ENCODE measurements at places on chromosomes 13 and 19. TPM values are rescaled to one million over a fixed set of nuclear protein-coding genes. Genes with fewer than 3 reads are reported as not detected.

- ATAC-seq: peak; percentile 53
These were observed 662.0 kb downstream of the SLITRK1 start for GRCh38 chr13:83220241-83220640.

DNA sequence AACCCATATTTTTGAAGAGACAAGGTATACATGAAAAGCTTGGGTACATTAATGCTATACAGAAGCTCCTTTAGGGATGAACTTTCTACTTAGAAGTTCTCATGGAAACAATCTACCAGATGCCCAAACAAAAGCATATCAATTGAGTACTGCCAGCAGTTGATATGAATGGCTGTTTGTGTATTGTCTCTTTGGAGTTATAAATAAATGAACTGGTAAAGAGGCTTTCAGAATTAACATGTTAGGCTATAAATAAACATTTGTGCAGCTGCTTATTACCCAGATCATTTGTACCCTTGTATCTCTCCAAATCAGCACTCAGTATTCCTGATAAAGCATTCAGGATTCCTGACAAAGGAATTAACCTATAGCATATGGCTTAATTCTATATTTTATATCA, 418.9 kb downstream of the FGF14 start:
- ATAC-seq: no peak

DNA sequence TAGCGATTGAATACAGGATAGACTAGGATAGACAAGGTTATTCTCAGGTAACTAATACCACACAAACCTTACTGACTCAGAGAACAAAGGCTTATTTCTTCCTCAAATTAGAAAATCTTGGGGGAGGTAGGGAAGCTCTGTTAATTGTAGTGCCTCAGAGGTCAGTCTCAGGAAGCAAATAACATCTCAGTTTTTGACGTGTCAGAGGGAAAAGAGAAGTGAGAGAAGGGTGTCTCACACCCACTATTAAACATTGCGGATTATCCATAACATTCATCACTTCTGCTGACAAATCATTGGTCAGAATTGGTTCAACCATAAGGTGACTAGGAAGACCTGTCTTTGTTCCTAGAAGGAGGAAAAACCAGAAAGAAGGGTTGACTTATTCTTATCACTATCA, 579.4 kb upstream of the MIR17HG start:
- no peak for ATAC-seq

- ATAC-seq: peak; percentile 68
These were observed 11.5 kb downstream of the CIB3 start for GRCh38 chr19:16161840-16162239.

DNA sequence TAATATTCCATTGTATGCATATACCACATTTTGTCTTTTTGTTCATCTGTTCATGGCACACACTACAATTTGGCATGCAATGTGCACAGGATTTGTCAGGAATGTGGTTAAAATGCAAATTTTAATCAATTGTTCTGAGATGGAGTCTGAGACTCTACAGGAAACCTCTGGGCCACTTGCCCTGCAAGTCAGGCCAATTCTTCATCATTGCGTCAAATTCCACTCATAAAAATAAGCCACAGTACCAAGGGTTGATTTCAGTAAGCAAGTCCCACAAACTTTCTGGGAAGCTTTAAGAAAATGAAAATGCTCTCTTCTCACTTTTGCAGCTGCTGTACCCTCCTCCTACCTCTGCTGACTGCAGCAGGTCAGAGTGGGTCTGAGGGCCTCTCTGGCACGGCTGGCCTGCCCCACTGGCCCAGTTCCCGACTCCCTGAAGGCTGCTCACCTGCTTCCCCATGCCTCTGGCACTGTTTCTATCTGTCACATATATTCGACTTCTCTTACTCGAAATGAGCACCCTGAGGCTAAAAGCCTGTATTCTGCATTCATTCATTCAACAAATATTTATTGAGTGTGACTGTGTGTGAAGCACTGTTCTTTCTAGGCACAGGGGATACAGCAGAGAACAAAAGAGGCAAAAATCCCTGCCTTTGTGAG, 83.8 kb upstream of the WASF3 start:
- no peak for ATAC-seq

- no peak for ATAC-seq
These were observed 71.5 kb downstream of the SPATA13 start for GRCh38 chr13:24232037-24232436.

The KLK2 gene
- total RNA-seq: not detected

The ZFR2 gene
- total RNA-seq: not detected

The RAB3A gene
- total RNA-seq: 1.1 TPM
